Brain (organoid and tissue), 16 donors: ENCODE measurements at places on chromosomes 5 and 9.

GRCh38 chr5:8824371-8824770 is 721.5 kb downstream of the SEMA5A start:
- DNase-seq, result no peak

- DNase-seq, result no peak
Observed at GRCh38 chr9:127868278-127868902, 9.1 kb downstream of the AK1 start.

- no peak for DNase-seq
Observed at GRCh38 chr5:157259699-157260098, 6.2 kb upstream of the CYFIP2 start.

DNA sequence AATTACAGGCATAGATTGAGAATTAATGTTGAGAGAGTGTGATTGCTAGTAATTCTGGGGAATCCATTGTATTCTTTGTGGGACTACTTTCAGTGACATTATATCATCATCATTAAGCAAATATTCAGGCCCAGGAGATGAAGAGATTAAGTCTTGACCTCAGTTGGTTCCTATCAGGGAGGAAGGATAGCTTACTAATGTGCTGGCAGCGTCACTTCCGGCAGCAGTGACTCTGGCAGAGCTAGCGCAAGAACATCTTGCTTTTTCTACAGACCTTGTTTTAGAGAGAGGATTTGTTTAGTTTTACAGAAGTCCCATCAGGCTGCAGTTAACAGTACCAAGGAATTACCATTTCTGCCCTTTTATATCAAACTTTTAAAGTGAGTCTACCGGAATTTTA is 20.3 kb downstream of the OSTF1 start:
- no peak for DNase-seq

DNA sequence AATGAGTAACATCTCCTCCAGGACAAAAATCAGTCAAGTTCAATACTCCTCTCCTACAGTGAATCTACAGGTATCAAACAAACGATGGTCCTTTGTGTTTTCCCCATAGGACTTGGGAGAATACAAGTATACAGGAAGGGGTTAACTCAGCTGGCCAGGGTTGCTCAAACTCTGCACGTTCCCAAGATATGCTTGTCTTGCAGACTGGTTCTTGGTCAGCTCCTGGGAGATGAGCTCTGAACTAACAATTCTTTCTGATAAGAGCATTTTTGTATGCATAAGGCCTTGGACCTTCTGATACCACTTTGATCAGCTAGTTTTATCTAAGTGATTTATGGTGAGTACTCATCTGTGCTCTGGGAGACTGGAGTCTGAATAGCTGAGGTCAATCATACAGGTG is 42.1 kb downstream of the LOX start:
- DNase-seq, result no peak

DNA sequence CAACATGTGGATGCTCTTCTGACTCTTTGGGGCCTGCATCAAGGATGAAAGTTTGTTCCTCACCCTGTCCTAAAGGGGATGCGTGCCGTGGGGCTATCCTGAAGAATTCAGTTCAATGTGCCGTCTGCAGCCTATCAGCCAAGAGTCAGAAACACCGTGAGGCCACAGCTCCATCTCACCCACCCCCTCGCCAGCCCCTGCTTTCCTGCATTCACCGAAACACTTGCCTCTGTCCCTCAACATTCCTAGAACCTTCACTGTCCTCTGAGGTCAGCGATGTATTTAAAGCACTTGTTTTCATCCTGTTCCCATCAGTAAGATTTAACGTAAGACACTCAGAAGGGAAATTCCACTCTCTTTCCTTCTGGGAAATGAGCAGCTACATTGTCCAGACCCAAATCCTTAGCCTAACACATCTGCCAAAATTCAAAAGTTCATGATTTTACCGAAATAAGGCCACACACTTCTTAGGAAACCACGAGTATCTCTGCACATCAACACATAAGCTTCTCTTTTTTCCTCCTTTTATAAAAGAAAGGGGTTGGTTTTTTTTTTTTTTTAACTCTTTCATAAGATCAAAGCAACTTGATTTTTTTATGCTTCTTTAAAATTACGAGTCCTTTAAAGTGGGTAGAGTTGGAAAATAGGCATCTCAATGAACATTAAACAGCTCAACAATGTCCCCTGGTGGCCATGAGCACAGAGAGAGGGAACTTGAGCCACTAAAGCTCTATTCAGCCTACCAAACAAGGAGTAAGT is 100.7 kb downstream of the SUSD1 start:
- peak; percentile 64 for DNase-seq

DNA sequence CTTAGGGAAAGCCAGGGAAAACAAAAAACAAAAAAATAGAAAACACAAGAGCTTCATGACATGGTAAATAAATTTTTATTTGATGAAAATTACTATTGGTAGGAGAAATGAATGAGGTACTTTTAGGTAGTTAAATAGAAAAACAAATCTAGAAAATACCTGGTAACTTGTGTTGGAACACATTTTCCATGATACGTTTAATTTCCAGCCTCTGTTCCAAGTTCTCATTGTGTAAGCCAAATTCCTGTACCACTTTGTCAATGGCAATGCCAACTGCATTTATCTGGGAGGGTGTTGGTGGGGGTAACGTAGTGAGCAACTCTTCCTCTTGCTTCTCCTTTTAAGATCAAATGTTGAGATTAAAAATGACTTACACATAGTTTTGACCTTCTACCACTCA is 9.4 kb downstream of the TUT7 start:
- no peak for DNase-seq

DNA sequence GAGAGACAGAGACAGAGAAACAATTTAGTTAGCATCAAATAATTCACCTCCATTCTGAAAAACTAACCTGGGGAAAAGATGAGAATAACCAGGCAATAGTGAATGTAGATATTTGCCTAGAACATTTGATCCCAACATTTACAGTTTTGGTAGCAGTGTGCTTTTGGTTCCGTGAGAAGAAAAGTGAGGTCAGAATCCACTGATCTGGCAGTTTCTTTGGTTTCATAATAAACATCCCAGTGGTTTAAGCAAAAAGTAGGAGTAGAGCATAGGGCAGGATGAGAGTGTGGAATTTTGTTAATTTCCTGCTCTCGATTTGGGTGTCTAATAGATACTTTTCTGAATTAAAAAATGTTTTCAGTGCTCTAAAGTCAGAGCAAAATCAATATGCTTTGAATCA is 887.0 kb downstream of the NR2F1-AS1 start:
- no peak for DNase-seq

- no peak for DNase-seq
Observed at GRCh38 chr5:175321927-175322532, 122.0 kb downstream of the DRD1 start.

DNA sequence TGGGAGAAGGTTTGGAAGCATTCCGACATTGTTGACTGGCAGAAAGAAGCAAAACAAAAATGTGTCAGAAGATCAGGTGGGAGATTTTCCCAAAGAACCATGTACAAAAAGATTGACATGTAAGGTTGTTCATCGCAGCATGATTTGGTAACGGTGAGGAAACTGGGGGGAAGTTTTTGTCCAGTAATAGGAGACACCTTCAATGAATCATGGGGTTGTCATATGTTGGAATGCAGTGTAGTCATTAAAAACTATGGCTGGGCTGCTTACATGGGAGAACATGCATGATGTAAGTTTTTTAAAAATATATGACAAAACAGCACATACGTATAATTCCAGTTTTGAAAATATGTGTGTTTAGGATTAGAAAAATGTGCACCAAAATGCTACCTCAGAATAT is 50.5 kb downstream of the HSD17B3 start:
- no peak for DNase-seq

DNA sequence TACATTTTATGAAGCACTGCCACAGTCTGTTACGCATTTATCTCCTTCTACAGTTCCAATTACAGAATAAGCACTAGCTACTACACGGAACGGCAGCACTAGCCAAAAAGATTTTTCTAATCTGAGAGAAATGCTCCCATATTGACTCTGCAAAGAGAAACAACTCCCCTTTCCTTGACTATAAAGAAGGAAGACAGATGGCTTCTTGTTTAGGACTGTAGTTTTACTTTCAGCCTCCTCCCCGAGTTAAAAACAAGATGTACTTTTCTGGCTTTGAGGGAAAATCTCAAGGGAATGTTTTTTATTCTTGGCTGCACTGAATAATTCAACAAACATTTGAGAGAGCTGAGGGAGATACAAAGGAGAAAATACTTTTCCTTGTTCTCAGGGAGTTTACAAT is 1.9 kb upstream of the SLC44A1 start:
- no peak for DNase-seq

DNA sequence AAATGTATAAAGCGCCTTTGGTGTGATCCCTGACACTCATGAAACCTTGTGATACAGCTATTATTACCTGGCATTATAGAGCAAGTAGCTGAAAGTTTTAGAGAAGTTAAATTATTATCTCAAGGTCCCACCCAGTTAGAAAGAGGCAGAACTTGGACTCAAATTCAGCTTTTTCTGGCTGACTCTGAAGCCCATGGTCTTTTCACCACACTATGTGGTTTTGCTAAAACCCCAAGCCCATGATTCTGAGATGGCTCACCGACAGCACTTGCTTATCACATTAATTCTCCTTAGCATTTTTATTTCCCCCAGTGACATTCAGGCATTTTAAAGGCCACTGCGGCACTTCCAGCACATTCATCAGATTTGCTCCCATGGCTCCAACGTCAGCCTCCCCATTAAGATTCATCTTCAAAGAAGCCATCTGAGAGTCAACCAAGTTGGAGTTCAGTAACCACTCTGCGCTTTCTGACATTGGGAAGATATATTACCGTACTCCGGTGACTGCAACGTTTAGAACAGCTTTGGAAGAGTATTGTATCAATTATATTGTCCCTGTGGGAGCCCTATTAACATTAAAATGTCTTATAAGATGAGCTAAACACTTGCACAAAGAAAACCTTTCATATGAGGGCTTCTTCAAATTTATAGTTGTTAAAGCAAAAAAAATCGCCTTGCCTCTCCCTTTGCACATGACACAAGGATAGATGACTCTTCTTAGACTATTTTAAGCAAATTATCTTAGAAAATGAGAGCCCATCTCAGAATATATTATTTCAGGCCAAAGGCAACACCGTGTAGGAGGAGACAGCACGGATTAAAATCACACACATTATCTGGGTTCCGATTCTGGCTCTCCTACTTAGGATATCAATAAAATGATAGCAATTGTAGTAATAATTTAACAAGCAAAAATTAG is 638.1 kb downstream of the ACTL7B start:
- peak; percentile 31 for DNase-seq

GRCh38 chr9:13443346-13444244 is 164.1 kb upstream of the MPDZ start:
- DNase-seq, result peak; percentile 72

GRCh38 chr9:117412006-117412715 is 2.7 kb downstream of the ASTN2 start:
- no peak for DNase-seq

DNA sequence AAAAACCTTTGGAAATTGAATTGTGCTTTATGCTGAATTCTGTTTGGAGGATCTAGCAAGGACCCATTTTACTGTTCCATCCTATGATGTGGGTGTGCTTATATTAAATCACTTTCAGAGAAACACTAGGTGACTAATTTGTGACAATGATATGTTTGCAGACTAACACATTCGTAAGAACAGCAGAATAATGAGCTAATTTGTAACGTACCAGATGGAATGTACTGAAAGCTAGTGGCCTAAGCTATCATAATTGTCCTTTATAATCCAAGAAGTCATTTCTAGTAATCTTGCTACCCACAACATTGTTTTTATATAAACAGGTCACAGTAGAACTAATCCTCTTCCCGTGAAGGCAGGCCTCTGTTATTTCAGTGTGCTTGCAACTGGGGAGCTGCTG is 292.5 kb downstream of the PDE4D start:
- peak; percentile 27 for DNase-seq

GRCh38 chr5:102778478-102778877 is 23.4 kb downstream of the PAM start:
- no peak for DNase-seq

GRCh38 chr9:132350861-132351315 is 3.9 kb downstream of the SETX start:
- no peak for DNase-seq

DNA sequence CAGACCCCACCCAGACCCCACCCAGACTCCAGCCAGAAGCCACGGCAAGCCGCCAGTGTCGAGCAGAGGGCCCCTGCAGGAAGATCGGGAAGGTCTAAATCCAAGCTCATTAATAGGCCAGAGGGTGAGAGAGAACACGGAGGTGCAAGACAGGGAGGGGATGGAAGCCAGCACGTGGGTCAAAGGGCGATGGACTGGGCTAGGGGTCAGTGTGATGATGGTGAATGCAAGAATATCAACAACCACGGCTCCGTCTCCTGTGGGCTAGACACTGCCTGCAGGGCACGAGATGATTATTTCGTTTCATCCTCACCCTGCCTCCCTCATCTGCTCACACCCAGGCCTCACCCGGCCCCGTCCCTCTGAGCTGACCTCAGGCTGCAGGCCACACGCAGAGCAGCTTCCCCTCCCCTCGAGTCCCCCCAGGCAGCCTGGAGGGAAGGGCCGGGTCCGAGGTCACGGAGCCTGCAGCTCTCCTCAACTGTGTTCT is 122.0 kb downstream of the COL23A1 start:
- DNase-seq, result no peak

DNA sequence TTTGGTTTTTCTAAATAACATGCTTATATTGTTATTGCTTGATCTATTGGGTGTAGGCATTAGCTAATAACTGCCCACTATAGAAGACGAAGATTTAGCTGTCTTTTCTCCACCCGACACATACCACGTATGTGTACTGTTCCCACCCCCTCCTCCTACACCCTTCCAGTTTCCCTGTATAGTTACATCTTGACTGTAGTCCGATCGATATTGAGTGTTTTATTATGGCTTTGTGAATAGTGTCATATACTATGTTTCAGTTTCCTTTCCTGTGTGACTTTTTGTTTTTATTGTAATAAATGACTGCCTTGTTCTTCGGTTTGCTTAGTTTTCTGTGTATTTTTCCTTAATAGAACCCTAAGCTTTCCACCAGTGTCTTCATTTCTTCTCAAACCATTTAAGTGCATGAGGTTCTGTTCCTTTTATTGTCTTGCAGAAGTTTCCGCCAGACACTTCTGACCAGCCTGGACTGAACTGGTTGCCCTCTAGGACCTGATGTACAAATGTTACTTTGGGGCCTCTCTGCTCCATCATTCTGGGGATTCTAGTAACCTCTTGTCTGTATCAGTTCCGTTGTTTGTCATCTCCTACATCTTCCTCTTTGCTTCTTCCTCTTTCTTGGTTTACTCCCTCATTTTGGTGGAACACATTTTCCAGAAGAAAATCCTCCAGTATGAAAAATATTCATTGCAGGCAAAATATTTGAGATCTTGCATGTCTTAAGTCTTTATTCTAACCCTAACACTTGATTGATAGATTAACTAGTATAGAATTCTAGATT is 61.8 kb downstream of the PRKACG start:
- DNase-seq, result no peak

DNA sequence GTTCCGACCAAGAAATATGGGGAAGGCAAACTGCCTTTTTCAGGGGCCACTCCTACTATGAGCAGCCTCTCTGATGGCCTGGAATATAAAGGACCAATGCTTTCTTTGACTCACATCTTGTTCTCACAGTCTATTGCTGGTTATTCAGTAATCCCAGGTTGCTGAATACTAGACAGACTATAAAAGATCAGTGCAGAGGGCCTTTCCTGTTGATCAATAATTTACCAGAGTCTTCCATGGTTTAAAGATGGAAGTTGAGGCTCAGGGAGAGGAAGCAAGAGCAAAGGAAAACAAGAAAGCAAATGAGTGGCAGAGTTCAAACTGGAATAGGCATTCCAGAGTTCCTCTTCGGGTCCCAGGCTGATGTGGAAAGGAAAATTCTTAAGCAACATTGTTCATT is 62.9 kb downstream of the FBXO38 start:
- DNase-seq, result no peak
